Regular cardiac myocyte (primary cell): ENCODE measurements at places on chromosomes 5 and 9. TPM values are rescaled to one million over a fixed set of nuclear protein-coding genes. Genes with fewer than 3 reads are reported as not detected.

SNAPC3 gene
- total RNA-seq, result 59.2 and 78.6 TPM in 2 replicates

SPAAR gene
- total RNA-seq, result 0.85 and 5.0 TPM in 2 replicates

PCDHGA5 gene
- 0.58 and 1.1 TPM in 2 replicates for total RNA-seq

FST gene
- total RNA-seq, result 205 and 256 TPM in 2 replicates

CAVIN4 gene
- total RNA-seq, result 1.1 and 1.5 TPM in 2 replicates

ANKRD20A1 gene
- under 0.01 and 0.28 TPM in 2 replicates for total RNA-seq
